ENCODE measurements at places on chromosomes 11 and 22. TPM values are rescaled to one million over a fixed set of nuclear protein-coding genes. Genes with fewer than 3 reads are reported as not detected.

GRCh38 chr22:47976219-47976618, 1213.8 kb downstream of the TBC1D22A start:
- no peak for DNase-seq

GRCh38 chr11:97814325-97814959, 1206.3 kb upstream of the CNTN5 start:
- DNase-seq, result no peak

The MFNG gene
- not detected for total RNA-seq

The ARHGAP42 gene
- 7.3 TPM for total RNA-seq

- DNase-seq, result no peak
Observed at GRCh38 chr11:61955422-61956135, 5.4 kb downstream of the BEST1 start.

The HTR3A gene
- total RNA-seq, result not detected

The IRAG1 gene
- 21.1 TPM for total RNA-seq

The CDC42EP2 gene
- total RNA-seq, result 5.2 TPM

- DNase-seq, result peak; percentile 35
Observed at GRCh38 chr11:111851636-111852035, 19.7 kb downstream of the ALG9 start.

- no peak for DNase-seq
Observed at GRCh38 chr11:76361776-76362175, 19.2 kb downstream of the THAP12 start.

DNA sequence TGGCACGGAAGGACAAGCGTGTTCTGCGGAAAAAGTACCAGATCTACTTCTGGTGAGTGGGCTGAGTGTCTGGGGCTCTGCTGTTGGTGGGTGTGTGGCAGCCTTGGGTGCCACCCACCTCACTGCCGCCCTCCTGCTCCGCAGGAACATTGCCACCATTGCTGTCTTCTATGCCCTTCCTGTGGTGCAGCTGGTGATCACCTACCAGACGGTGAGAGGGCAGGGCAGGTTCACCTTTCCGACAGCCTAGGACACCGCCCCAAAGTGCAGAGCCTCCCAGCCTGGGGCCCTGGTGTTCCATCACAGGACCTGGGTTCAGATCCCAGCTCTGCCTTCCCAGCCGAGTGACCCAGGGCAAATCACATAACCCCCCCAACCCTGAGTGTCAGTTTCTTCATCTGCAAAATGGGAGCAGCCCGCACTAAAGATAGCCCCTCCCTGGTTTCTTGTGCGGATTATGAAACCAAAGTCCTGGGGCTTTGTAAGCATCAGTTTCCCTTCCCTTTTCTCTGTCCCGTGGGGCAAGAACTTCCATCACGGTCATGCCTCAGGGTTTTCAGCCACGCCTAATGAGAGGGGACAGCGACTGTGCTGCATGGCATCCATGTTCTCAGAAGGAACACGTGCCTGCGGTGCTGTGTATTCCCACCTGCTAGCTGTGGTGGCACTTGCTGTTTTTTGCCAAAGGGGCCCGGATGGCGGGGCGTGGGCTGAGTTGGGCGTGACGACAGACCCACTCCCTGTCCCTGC, 9.8 kb upstream of the TAGLN start:
- DNase-seq, result no peak

- DNase-seq, result no peak
Observed at GRCh38 chr11:72225411-72225951, 914 bp downstream of the INPPL1 start.

DNA sequence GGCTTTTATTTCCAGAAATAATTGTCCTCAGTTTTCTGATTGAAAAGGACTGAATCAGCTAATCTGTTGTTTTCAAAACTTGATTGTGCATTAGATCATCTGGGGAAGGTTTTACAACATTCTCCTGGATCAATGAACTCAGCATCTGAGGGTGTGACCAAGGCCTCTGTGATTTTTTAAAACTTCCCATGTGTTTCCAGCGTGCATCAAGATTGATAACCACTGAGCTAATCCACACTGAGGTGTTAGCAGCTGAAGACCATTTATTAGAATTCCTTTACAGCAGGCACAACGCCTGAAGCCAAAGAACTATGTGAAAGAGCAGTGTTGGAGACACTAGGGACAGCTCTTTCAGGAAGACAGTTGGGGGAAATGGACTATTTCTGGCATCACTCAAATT, 10.2 kb downstream of the VSTM5 start:
- DNase-seq, result no peak

GRCh38 chr22:42892156-42892555, 35.1 kb upstream of the ARFGAP3 start:
- DNase-seq, result no peak

- no peak for DNase-seq
Observed at GRCh38 chr22:37334461-37334858, 52.2 kb downstream of the CYTH4 start.

DNA sequence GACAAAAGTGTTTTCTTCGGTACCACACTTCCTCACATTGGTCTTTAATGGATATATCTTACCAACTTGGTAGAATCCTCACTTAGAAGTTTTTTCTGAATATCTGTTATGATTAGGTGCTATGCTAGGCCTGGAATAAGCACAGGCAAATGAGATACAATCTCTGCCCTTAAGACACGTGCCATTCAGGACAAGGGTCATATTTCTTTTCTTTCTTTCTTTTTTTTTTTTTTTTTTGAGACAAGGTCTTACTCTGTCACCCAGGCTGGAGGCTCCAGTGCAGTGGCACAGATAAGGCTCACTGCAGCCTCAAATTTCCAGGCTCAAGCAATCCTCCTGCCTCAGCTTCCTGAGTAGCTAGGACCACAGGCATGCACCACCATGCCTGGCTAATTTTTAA, 23.0 kb downstream of the WBP2NL start:
- DNase-seq, result no peak

- no peak for DNase-seq
Observed at GRCh38 chr11:126446581-126446980, 91.1 kb downstream of the ST3GAL4 start.
